ENCODE measurements at places on chromosomes 13 and 19.

DNA sequence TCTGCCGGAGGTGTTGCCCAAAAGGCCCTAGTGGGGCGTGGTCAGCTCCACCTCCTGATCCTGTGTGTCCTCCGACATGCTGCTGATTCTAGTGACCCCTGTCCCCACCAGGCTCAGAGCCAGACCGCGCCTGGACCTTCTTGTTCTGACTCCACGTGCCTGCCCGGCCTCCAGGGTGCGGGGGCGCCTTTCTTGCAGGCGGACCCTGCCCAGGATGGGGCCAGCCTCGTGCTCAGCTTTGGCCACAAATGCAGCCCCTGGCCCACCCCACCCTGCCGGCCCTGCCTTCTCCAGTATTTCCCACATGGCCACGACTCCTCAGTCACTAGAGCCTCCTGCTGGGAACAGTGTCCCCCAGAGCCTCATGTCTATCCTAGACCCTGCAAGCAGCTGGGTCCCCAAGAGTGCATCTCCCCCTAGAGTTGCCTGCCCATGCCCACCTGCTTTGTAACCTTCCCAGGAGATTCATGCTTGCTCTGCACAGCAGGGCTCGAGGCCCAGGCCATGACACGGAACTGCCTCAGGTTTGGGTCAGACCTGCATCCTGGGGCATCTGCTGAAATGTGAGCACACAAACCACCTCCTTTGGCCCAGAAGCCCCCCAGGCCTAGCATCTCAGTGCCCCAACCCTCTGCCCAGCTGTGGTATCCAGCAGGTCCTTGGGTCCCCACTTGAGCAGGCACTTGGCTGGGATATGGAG, 27.0 kb downstream of the TMEM161A start:
- DNase-seq = no peak

GRCh38 chr13:30932481-30933353, at the start of gene TEX26:
TSS of gene TEX26 (plus strand) at chr13:30932656. CDS start at chr13:30932716, 60 bp downstream.
- peak; percentile 62 for DNase-seq

DNA sequence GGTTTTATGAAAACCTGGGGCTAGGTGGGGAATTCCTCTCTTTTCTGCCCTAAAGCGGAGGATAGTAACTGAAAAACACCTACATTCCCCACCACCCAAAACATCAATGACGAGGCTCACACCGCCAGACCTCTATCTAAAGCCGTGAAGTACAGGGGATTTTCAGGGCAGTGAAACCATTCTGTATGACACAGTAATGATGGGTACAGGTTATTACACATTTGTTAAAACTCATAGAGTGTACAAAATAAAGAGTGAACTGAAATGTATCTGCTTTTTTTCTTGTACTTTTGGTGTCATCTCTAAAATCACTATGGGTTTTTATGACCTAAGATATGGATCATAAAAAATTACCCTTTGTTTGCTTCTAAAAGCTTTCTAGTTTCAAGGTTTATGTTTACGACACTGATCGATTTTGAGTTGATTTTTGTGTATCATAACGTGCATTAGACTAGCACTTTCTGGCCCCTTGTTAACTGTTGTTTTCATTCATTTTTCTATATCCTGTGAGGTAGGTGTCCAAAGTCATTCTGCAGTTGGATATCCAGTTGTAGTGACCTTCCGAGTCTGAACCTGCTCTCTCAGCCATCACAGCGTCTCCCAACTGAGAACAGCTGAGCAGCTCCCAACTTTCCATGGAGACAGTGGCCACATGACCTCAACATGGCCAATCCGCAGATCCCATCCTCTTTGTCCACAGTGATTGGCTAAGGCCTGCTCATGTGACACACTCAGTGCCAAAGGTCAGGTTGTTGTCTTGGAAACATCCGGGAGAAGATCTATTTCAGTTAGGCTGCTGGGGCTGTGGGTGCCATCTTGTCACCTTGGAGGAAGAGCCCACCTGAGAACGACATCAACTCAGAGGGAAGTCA, 10.3 kb downstream of the MBD3L2B start:
- DNase-seq = no peak

DNA sequence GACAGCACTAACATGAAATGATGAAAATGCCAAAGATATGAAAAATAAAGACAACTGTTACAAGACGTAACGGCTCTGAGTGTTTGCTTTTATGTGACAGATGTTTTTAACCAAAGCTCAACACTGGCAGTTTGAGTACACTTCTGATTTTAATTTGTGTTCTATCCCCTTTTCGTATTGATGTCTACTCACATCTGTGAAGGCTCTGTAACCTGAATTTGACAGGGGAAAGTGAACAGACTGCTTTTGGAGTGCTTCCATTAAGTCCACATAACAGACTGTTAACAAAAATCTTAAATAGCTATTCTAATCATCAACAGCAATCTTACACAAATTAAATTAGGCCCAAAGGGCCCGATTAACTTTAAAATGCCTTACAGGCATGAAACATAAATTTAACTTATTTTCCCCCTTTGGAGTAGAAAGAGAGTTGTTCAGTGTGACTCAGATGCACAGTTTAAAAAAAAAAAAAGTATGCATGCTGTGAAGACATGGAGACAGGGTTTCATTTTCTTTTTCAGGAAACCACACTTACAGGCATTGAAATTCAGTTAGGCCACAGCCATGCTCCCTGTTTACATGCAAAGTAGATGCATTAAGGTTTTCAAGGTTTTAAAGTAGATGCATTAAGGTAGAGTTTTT, 16.3 kb upstream of the RNASEH2B start:
- DNase-seq = no peak

- DNase-seq = peak; percentile 20
Observed at GRCh38 chr13:97967948-97968347, 14.5 kb downstream of the IPO5 start.

GRCh38 chr19:30386551-30387143, 14.5 kb downstream of the ZNF536 start:
- no peak for DNase-seq

- no peak for DNase-seq
Observed at GRCh38 chr13:73520566-73521289, 461.9 kb downstream of the KLF5 start.
